ENCODE measurements at places on chromosomes 5 and 9. TPM values are rescaled to one million over a fixed set of nuclear protein-coding genes. Genes with fewer than 3 reads are reported as not detected.

Gene CREB3
- 23.2 TPM for total RNA-seq

Gene C9orf50
- 0.05 TPM for total RNA-seq

Gene SGCD
- 1.6 TPM for total RNA-seq

Gene GIN1
- 9.6 TPM for total RNA-seq

Gene GRAMD2B
- 14.8 TPM for total RNA-seq
